ENCODE measurements at places on chromosomes 13 and 19.
A peak's percentile ranks its signal among the peaks of the same experiment; 100 is the strongest.

GRCh38 chr19:16682539-16682938, 21.6 kb downstream of the TMEM38A start:
- no peak for DNase-seq

DNA sequence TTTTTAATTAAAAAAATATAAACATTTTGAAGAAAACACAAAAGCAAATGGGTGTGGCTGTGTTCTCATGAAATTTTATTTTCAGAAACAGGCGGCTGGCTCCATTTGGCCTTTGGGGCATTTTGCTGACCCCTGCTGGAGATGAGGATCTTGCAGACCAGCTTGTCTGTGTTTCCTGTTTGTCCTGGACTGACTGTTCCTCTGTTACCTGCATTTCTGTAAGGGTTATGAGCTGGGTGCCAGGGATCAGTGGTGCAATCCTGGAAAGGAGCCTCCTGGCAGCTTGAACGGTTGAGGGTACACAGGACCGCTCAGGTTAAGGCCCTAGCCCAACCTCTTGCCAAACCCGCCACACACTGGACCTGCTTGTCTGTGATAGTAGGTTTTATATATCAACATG, 49.9 kb downstream of the ZNF787 start:
- DNase-seq: no peak

DNA sequence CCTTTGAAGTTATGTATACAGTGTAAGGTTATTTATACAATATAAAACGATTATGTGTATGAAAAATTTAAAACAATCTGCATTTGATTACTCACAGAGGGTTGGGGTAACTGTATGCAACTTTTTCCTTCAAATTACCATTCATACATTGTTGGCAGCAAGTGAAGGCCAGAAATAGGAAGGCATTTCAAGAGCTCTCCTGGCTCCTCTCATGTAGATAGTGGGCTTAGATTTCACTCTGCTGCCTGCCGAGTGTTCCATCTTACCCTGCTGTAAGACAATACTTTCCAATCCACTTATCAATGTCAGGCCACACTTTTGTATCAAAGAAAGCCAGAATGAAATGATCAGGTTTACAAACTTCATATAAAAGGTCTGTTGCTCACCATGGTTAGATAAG, 245.2 kb downstream of the DNAJC15 start:
- no peak for DNase-seq

DNA sequence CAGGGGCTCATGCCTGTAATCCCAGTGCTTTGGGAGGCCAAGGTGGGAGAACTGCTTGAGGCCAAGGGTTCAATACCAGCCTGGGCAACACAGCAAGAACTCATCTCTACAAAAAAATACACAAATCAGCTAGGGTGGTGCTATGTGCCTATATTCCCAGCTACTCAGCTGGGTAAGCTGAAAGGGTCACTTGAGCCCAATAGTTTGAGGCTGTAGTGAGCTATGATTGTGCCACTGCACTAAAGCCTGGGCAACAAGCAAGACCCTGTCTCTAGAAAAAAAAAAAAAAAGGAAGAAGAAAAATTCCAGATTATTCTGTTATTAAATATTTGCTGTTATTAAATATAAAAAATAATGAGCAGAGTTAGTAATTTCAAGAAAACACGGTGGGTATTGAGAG, 131.1 kb downstream of the RGCC start:
- no peak for DNase-seq

GRCh38 chr13:109394311-109394988, 391.9 kb downstream of the IRS2 start:
- no peak for DNase-seq

- DNase-seq: no peak
Observed at GRCh38 chr13:79508224-79508961, 27.4 kb downstream of the NDFIP2 start.

GRCh38 chr19:13176345-13176744, 26.1 kb downstream of the IER2 start:
- DNase-seq: no peak

GRCh38 chr19:49643466-49643865, 1.5 kb downstream of the SCAF1 start:
- DNase-seq: no peak

GRCh38 chr13:24076109-24076508, 84.4 kb upstream of the SPATA13 start:
- DNase-seq: no peak

DNA sequence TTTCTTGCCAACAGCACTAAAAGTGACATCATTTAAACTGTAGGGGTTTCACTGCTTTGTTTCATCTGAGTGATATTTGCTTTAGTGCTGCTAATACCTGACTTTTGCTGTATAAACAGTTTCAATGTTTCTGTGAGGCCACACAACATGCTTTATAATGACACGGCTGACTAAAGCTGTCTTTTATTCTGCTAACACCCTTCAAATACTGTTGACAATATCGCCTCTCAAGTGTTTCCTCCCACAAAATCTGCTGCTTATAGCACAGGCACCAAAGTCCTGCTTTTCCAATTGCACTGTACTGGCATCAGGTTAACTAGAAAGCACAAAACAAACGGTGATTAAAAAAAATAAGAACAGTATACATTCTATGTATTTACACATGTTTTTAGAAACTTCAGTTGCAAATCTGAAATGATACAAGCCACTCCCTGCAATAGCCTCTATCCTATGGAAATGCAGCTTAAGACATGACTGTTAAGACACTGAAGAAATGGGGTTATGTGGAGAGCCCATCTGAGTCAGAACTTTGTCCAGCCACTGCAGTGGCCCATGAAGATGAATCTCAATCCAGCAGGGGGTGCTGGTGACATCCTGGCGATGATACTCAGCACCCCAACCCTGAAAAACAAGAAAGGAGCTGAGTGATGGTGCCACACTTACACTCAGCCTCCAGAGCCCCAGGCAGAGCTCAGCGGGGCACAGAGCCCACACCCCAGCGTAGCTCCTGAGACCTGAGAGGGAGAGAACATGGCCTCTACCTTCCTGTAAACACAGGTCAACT, 29.4 kb downstream of the RFXAP start:
- no peak for DNase-seq

GRCh38 chr13:90947976-90948375, 399.5 kb upstream of the MIR17HG start:
- DNase-seq: no peak

DNA sequence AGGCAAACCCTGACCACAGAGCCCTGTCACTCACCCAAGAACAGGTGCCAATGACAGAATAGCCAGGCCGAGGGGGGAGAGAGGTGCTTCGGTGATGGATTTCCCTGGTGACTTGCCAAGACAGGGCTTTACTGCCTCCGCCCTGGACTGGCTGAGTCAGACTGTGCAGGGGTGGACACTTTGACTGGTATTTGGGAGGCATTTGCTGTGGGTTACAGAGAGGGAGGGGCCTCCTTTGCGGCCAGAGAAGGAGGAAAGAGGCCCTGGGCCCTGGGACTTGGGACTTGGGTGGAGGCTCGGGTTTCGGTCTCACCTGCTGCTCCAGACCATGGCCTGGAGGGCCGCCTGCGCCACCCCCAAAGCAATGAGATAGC, 4.6 kb upstream of the EPS8L1 start:
- no peak for DNase-seq

DNA sequence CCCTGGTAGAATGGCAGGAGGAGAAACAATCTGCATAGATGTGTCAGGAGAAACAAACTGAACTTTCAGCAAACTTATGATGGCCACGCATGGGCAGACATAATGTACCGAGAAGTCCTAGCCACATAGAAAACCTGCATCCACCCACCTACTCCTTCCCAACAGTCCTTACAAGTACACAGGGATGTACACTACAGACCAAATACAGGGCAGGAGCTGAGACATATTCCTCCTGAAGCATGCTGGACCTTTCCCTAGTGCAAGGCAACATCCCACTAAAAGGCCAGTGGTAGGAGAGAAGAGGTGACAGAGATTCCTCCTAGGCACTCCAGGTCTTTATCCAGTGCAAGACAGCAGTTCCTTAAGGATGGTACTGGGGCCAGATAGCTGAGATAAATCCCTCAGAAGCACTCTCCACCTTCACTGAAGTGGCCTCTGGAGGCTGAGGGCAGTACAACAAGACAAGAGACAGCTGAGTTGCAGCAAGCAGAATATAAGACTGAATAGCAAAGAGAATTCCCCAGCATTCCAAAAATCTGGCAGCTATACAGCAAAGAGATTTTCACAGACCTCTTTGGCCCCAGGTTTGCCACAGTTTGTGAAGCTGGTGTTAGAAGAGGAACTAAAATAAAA, 18.3 kb downstream of the VWA8 start:
- no peak for DNase-seq

- DNase-seq: no peak
Observed at GRCh38 chr19:329876-330275, 14.7 kb downstream of the MIER2 start.

GRCh38 chr13:97911311-97912138, 42.0 kb upstream of the IPO5 start:
- no peak for DNase-seq

DNA sequence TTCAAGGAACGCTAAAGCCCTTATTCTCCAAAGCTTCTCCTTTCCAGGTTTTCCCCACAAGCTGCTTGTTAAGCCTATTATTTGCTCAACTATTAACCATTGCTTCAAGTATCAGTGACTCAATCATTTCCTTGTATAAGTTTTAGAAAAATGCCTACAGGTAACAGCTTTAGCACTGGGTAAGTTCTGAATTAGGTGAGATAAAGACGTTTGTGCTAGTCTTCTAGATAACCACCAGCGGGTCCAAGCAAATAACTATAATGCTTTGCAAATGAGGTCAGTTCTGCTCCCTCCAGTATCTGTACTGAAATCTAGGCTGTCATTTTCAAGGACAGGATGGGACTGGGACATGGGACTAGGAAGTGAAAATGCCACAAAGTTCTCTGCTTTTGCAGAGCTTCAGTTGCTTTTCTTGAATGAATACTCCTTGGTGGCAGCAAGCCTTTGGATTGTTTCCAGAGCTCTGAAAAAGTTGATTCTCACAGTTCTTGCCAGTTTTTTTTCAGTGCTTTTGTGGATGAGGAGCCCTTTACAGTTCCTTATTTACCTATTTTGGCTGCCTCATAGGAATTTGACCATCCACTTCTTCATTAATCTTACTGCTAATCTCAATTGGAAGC, 1487.7 kb downstream of the EFNB2 start:
- no peak for DNase-seq

- no peak for DNase-seq
Observed at GRCh38 chr13:93145199-93145598, 81.4 kb upstream of the GPC6 start.

- DNase-seq: no peak
Observed at GRCh38 chr19:32649751-32650150, 25.2 kb downstream of the ANKRD27 start.

DNA sequence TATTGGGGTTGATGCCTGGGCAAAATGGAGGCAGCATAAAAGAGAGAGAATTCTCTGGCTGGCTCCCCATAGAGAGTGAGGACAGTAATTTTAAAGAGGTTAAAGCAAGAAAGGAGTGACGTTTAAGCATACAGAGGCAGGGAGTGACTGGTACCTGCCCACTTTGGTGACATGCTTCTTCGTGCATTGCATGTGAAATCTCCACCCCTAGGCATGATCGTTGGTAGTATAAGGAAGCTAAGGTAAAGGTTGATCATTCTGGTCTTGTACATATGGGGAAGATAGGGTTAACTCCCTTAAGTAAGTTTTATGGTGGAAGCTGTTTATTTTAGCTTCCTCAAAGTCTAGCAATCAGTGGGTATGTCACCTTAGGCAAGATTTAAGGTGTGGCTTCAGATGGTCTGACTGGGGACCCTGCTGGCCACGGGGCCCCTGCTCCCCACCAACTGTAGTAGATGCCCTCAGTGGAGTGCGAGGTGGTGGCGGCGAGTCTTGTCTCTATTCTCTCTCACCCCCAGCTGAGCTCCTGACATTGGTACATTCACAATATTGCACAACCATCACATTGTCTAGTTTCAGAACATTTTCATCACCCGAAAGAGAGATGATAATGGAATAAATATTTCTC, 797.5 kb upstream of the SPRY2 start:
- DNase-seq: no peak

DNA sequence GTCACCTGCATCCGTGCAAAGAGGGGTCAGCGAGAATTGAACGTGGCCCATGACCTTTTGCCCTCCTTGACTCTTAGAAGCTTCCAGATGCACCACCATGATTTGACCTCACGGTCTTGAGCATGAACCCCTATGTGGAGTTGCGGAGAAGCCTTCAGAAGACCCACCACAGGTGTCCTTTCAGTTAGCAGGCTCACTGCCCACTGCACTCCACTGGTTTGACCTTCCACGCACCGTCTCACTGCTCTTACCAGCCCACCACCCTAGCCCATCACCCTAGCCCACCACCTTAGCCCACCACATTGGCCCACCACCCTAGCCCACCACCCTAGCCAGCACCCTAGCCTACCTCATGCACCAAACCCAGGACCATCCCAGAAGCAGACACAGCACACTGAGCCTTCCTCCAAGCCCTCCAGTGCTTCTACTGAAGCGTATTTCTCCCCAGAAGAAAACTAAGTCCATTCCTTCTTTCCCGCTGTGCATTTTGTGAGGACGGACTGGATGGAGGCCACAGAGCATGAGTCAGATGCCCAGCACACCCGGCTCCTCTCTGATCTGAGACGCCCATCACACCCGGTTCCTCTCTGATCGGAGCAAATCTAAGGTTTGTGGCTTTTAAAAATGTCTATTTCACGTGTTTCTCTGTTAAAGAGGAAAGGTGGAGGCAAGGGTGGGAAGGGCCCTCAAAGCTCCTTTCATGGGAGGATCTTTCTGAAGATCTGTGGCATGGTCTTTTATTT, 45.8 kb downstream of the SOX1 start:
- DNase-seq: no peak

GRCh38 chr13:113938246-113938645, 35.6 kb downstream of the C13orf46 start:
- DNase-seq: no peak

- no peak for DNase-seq
Observed at GRCh38 chr19:9961103-9961502, 24.8 kb upstream of the OLFM2 start.

DNA sequence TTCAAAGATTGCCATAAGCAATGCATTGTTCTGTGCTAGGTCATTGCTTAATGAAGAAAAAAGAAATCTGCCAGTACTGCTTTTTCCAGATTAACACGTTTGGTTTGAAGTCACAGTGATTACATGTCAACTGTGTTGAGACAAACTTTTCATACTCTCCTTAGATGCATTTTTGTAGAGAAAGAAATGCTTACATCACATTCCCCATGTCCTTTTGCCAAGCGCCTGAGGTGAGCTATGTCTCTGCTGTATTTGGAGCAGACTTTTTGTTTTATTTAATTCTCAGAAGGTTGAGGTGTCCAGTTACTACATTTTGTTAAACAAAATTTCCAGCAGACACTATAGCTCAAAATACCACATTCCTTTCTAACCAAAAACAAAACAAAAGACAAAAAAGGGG, 16.2 kb downstream of the LACC1 start:
- no peak for DNase-seq

GRCh38 chr19:17687857-17688784, at the start of gene UNC13A:
Gene UNC13A, minus strand, starts transcription at chr19:17688354. Its CDS starts 155 bp downstream, at chr19:17688199.
- peak; percentile 52 for DNase-seq

All from memory B cell (primary cell).